Activated T-helper 1 cell treated with anti-CD3 and anti-CD28 coated beads, Interleukin-12 subunit alpha, Interleukin-12 subunit beta, Interleukin-2, Interleukin-4 antibody, amounts not matched to agents 30 ng/mL and 10 ng/mL and 1 ng/mL, durations not matched to agents 14 hours and 24 hours and 36 hours (primary cell): ENCODE measurements at places on chromosomes 1 and 21. TPM values are rescaled to one million over a fixed set of nuclear protein-coding genes. Genes with fewer than 3 reads are reported as not detected.

- no peak for DNase-seq
These were observed 34.1 kb downstream of the CENPF start for GRCh38 chr1:214637125-214637524.

DNA sequence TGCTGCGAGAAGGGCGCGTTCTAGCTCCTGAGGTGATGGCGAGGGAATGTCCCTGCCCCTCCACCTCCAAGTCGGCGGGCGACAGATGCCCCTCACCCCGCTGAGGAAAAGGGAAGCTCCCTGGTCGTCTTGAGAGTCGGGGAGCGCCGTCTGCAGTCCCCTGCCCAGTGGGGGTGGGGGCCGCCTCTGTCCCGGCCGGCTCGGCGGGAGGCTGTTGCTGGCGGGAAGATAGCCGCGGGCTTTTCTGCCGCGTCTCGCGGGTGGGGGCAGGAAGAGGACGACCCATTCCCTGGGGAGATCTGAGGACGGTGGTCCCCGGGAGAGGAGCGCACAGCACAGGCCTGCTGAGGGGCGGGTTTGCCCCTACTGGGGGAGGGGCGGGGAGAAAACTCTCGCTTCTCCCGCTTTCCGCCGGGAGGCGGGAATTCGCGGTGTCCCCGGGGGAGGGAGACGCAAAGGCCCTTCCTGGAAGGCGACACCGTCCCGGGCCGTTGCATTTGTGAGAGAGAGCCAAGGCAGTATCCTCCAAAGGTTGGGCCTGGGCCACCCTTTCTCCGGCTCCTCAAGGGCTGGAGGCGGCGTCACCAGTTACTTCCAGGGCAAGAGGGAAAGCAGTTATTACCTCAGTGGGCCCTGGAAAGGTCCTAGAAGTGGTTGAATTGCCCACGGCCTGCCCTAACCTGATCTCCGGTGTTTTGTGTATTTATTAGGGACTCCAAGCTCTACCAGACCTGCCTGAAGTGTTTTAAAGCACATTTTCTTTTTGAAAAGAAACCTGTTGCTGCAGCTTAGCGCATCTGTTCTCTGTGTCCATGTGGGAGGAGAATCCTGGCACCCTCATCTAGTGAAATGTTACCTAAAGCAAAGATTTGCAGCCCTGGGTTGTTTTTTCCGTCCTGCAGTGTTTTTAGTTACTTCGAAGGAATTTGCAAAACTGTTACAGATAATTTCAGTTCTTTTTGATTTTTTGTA is 648 bp downstream of the S100PBP start:
- DNase-seq: peak; percentile 36

GRCh38 chr1:8740034-8740449 is 77.4 kb downstream of the RERE start:
- DNase-seq: no peak

DNA sequence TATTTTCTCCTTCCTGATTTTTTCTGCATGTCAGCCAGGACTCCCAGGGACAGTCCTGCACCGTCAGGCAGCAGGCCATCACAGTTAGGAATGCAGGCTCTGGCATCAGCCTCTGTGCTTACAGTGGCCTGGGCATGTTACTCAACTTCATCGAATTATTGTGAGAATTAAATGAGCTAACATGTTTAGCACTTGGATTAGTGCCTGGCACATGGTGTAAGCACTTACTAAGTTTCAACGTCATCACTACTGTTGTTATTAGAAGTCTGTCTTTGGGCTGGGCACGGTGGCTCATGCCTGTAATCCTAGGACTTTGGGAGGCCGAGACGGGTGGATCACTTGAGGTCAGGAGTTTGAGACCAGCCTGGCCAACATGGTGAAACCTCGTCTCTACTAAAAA is 45.1 kb downstream of the SCCPDH start:
- DNase-seq: no peak

GRCh38 chr1:91024481-91025119 is 2.8 kb upstream of the ZNF644 start:
- no peak for DNase-seq

DNA sequence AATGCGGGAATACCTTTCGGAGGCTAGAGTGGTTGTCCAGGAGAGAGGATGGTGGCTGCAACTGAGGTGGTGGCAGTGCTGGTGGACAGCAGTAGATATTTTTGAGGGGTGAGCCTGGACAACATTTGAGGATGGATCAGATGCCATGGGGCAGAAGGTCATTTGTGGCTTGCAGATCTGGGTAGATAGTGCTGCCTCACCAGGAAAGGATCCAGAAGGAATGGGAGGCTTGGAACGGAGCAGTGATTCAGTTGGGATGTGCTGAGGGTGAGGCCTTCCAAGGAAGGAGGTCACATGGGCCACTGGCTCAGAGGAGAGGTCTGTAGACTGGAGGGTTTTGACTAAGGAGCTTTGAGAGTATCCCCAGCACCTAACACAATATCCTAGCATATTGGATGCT is 110.8 kb upstream of the KAZN start:
- DNase-seq: no peak

DNA sequence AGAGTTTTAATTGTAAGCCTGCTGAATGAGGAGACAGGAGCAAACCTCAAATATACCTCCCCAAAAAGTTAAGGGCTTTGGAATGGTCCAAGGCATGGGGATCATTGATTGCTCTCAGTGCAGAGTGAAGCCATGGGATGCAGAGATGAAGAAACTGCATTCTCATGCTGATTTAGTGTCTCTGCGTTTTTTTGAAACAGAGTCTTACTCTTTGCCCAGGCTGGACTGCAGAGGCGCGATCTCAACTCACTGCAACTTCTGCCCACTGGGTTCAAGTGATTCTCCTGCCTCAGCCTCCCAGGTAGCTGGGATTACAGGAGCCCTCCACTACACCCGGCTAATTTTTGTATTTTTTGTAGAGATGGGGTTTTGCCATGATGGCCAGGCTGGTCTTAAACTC is 99.3 kb upstream of the ETV3 start:
- DNase-seq: no peak

- DNase-seq: no peak
These were observed 11.2 kb downstream of the CSRP1 start for GRCh38 chr1:201495551-201496295.

DNA sequence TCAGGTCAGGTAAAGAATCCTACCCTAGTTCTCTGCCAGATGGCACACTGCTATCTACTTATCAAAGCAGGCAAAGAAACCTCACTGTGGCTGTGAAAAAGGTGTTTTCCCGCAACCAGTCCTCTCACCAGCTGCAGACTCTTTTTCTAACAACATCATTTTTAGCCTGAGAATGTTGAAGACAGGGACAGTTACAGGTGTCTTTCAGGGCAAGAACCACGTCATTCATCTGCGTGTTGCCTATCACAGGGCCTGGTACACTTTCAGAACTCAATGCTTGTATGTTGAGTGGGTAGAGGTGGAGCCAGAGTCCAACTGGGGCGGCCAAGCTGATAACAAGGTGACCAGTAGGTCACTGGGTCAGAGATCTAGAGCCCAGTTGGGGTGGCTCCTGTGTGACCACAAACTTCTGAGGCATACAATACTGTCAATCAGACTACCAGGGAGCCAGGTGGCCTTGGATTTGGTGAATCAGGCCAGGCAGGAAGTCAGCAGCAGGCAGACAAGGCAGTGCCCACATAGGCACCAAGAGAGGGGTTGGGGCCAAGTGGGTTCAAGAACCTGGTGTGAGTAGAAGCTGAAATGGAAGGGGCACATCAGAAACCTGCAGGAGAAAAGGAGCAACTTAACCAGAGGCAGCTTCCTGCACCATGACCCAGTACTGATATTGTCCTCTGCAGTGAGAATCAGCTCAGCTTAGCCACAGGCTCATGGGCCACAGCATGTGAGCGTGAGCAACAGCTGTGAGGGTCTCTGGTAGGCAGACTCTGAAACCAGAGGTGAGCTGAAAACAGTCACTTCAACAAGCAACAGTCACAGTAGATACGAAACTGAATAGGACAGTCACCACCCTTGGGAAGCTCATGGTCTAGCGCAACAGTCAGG is 123.6 kb downstream of the DTL start:
- DNase-seq: peak; percentile 28

UBE2U gene
- total RNA-seq: not detected in 2 replicates

RGS18 gene
- not detected in 2 replicates for total RNA-seq

SLC26A9 gene
- not detected in 2 replicates for total RNA-seq

NPR1 gene
- 0.05 and 0.07 TPM in 2 replicates for total RNA-seq

ASCL5 gene
- not detected in 2 replicates for total RNA-seq

C1orf35 gene
- total RNA-seq: 27.7 and 30.7 TPM in 2 replicates
